ENCODE measurements at places on chromosomes 6 and 20.

- DNase-seq: no peak
Measured at GRCh38 chr20:44973053-44973452, 6.7 kb downstream of the STK4 start.

- DNase-seq: no peak
Measured at GRCh38 chr6:166496460-166496859, 90.0 kb downstream of the RAMACL start.

GRCh38 chr20:24657196-24657595 is 187.8 kb downstream of the SYNDIG1 start:
- DNase-seq: no peak

- DNase-seq: no peak
Measured at GRCh38 chr6:19731282-19731681, 105.9 kb upstream of the ID4 start.

DNA sequence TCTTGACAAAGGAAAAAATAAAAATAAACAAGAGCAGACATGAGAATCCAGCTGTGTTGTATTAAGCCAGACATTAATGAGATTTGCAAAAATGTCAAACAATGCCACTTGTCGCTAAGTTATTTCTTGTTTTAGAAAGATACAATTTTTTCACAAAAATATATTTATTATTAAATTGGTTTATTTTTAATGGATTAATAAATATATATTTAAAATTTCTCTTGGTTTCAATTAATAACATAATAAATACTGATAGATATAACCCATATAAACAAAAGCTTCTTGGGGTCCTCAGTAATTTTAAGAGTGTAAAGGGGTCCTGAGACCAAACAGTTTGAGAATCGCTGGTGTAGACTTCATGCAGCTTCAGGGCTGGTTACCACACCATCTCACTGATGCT is 26.1 kb downstream of the TUBB2B start:
- DNase-seq: no peak

DNA sequence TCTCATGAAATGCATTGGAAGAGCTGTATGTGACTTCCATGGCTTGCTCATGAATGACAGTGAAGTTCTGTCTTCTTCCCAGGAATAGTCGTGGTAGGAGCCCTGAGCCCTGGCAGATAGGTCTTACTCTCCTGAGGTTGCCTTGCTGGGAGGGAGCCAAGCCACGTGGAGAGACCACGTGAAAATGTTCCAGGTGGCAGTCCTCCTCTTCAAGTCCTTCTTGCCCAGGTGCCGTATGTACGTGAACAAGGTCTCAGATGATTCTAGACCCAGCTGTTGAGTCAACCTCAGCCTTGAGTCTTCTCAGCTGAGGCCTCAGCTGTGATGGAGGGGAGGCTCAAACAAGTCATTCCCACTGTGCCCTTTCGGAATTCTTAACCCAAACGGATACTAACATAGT is 192.4 kb upstream of the PRDM1 start:
- no peak for DNase-seq

- no peak for DNase-seq
Measured at GRCh38 chr20:1309439-1309847, 19.5 kb downstream of the SDCBP2 start.

- DNase-seq: no peak
Measured at GRCh38 chr6:37068356-37069270, 63.2 kb downstream of the FGD2 start.

- DNase-seq: no peak
Measured at GRCh38 chr20:50055524-50056083, 57.3 kb downstream of the UBE2V1 start.

DNA sequence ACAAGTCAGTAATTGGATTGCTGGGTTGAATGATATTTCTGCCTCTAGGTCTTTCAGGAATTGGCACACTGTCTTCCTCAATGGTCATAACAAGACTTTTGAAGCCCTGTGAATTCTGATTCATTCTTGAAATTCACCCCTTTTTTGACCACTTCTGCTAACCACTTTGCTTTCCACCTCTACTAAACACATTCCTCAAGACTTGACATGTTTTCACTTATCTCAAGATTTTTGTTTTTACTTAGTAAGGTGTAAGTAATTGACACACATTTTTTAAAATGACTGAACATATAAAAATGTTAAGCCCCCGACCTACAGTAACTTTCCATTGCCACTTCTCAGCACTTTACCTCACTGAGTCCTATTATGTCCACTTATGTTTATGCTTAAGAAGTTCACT is 239.1 kb downstream of the GRM1 start:
- no peak for DNase-seq

DNA sequence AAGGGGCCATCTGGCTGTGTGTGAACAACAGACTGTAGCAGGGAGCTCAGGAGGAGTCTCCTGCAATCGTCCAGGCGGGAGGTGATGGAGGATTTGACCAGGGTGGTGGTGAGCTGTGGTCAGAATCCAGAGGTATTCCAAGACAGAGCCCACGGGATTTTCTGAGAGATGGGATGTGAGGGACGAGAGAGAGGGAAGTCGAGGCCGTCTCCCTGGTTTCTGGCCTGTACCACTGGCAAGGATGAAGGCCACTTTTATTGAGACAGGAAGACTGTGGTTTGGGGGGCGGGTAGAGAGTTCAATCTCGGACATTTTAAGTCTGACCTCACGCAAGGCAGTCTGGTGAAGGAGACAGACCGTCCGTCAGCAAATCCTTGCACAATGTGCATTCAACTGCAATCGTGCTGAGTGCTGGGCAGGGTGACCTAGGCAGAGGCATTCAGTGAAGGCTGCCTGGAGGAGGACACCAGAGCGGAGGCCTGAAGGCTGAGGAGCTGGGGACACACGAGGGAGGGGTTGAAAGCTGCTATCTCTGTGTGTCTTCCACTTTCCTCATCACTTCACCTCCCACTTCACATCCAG is 53.9 kb downstream of the PREX1 start:
- DNase-seq: peak; percentile 37

All from adrenal gland (tissue), 19 donors.